ENCODE measurements at places on chromosomes 13 and 19.
A peak's percentile ranks its signal among the peaks of the same experiment; 100 is the strongest.

DNA sequence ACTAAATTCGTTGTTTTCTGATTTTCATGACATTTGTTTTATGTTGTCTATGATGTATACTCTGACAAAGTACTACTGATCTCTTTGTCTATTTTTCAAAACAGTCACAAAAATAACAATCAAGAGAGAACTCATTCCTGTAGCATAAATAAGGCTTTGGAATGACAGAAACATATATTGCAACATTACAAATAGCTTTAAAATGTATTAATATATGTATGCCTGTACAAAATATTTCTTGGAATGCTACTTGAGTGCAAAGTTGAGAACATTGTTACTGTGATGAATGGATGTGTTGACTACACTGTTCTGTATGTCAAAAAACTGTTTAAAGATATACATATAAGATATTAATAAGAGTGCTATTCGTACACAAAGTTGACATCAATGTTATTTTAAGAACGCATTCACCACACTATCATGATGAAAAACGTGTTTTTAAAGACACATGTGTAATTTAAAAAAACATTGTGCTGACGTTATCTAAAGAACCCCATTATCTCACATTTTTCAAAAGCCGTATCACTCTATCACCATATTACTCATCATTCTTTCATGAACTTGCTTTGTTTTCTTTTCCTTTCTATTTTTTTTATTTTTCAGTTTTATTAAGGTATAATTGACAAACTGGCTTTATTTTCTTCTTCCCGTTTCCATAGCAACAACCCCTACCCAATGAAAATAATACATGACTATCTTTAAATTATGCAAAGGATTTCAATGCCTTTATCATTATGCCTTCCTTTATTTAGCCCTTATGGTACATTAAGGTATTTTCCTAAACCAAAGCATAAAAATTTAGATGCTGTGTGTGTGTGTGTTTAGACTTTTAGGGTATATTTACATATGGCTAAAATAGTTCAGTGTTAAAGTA lies 918.8 kb downstream of the SLITRK1 start:
- DNase-seq = no peak

GRCh38 chr13:48296528-48296927 lies 7.0 kb upstream of the RB1 start:
- DNase-seq = no peak

DNA sequence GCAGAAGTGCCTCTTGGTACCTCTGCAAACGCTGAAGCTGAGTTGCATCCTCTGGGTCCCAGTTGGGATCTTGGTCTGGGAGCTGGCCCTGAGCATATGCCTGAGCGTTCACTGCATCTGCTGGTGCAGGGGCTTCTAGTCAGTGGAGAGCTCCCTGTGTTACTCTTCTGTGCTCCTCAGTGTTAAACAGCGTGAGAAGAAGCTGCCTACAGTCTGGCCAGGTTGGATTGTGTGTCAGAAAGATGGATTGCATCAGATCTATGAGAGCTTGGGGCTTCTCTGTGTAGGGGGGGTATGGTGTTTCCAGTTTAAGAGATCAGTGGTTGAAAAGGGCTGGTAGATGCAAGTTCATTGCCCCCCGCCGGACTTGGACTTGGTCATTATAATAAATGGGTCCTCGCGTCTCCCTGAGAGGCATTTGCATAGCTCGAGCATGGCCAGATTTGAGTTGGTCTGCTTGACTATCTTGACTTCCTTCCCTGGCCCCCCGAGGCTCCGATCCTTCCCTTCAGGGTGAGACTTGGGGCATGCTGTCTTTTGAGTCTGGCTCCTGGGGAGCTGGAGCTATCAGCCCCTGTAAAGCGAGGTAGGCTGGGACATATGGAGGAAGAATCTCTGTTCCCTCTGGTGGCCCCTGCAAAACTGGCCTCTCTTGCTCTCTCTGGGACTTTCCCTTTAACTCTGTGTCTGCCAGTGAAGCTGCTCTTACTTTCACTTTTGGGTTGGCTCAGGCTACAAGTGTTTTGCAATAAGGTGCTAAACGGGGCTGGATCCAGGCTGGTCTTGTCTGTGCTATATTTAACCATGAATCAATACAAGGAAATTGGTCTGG lies 52.9 kb downstream of the OR10H4 start:
- no peak for DNase-seq

GRCh38 chr13:73000027-73000674 lies 58.7 kb upstream of the KLF5 start:
- no peak for DNase-seq

- DNase-seq = no peak
Measured at GRCh38 chr13:91563799-91564198, 165.4 kb downstream of the GPC5 start.

DNA sequence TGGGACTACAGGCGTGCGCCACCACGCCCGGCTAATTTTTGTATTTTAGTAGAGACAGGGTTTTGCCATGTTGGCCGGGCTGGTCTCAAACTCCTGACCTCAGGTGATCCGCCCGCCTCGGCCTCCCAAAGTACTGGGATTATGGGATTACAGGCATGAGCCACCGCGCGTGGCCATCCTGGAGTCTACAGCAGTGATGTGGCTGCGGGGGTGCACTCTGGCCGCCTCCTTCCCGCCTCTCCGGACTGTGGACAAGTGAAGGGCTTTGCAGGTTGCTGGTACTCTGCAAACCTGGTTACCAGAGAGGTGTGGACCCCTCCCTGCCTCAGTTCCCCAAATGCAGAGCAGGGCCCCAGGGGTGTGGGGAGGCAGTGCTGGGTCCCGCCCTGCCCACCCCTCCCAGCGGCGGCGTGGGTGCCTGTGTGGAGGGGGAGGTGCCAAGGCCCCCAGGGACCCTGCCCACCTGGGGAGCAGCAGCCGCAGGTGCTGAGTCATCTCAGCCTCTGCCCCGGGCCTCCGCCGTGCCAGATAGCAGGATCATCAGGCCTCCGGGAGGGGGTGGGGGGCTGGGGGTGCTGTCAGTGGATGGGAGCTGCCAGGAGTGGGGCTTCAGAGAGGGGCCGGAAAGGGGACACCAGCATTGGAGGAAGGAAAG lies 23.1 kb downstream of the ARID3A start:
- no peak for DNase-seq

DNA sequence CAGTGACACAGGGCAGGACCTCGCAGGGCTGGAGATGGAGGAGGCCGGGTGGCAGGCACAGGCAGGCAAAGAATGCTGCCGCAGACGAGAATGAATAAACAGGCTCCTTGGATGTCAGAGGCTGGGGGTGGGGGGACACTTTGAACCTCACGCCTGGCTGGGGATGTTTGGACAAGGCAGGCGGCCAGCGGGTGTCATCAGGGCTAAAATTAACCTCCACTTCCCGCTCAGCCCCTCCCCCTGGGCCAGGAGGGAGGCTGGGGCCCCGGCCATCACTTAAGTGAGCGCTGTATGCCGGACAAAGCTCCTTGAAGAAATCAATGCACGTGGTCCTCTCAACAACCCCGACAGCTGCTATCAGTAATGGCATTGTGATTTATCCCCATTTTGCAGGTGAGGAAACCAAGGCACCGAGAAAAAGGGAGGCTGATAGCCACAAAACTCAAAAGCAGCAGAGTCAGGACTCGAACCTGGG lies 10.3 kb upstream of the FUT5 start:
- DNase-seq = peak; percentile 48

DNA sequence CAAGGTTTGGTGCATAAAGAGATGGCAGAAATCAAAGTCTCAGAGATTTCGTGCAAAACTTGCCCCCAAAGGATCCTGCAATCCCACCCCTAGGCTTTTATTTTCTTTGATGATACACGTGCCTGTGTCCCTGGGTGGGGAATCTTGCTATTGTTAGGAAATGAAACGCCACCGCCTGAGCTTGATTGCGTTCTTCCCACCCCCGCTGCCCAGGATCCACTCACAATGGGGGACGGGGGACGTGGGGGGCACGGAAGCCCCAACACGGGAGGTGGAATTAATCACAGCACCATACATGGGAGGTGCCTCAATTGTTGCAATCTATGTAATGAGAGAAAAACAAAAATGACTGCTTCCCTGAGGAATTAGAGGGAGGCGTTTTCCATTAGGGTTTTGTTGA lies 39.6 kb downstream of the ZNRF4 start:
- no peak for DNase-seq

DNA sequence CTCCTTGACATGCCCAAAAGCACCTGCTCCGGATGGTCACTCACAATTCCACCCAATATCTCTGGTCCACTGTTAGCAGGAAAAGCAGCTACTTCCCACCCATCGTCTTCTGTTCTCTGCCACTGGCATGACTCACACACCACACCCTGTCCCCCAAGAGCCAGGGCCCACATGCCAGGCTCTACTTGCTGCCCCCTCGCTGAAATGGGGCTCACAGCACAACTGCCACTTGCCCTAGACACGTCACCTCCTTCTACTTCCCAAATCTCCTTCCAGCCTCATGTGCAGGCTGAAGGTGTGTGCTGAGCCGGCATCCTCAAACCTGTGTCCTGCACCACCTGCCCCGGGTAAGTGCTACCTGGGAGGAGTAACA lies 65.0 kb downstream of the TBC1D4 start:
- DNase-seq = no peak

DNA sequence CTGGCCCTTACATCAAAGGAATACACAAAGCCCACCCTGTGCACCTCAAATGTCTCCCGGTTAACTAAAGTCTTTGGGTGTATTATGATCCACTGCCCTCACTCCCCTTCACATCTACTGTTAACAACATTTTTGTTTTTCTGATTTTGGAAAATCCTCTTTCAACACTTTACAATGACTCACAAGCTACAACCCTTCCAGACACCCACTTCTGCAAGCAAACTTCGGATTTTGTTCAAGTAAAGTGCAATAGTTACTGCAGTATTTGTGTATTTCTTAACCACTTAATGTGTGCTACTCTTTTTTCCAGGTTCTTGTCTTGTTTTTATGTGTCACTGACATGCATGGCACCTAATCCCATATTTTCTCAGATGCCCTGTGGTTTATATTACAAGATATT lies 101.1 kb downstream of the EDNRB start:
- DNase-seq = no peak

- peak; percentile 66 for DNase-seq
Measured at GRCh38 chr13:51286135-51287002, 53.1 kb upstream of the SERPINE3 start.

DNA sequence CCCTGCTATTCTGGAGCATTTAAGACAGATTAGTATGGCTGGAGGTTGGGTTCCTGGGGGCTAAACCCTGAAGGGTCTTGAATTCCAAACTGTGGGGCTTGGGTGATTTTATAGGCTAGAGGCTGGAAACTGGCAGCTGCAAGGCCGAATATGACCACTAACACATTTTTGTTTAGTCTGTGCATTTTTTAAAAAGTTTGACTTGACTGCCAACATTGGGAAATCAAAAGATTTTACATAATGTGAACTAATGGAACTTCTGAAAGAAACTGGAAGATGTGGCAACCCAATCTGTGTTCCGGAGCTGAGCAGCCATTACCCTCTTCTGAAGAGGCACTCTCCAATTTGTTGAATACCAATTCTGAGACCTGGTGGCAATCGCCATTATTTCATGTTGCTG lies 5.1 kb downstream of the ZNF784 start:
- no peak for DNase-seq

DNA sequence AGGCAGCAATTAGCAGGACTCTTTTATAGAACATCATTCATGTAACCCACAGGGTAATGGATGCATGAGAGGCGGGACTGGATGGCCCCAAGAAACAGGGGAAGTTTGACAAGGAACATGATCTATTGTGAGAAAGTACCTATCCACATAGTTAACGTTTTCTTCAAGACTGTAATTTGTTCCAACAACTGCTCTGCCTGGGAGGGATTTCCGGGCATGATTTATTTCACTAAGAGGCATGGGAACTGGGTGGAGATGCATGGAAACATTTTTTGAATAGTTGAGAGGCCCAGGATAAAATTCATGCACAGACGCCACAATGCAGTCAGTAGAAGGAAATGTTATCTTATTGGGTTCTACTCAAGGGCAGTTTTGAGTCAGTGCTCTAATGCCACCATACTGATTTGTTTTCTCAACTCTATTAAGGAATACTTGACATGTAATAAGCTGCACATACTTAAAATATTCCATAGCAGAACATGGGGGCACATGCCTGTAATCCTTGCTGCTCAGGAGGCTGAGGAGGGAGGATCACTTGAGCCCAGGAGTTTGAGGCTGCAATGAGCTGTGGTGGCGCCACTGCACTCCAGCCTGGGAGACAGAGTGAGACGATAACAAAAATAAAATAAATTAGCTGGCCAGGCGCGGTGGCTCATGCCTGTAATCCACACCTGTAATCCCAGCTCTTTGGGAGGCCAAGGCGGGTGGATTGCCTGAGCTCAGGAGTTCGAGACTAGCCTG lies 9.9 kb upstream of the ATG4D start:
- no peak for DNase-seq

DNA sequence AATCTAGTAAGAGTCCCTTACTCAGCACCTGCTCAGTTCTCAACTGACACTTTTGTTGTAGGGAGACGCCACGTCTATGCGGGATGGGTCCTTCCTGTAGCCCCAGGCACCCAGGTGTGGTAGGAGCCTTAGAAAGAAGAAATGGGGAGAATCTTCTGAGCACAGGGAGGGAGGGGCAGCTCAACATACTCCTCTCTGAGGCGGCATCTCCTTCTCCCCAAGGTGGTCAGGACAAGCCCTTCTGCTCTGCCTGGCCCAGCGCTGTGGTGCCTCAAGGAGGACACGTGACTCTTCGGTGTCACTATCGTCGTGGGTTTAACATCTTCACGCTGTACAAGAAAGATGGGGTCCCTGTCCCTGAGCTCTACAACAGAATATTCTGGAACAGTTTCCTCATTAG lies 1.2 kb downstream of the KIR2DL4 start:
- no peak for DNase-seq

- no peak for DNase-seq
Measured at GRCh38 chr19:41700381-41701195, 7.8 kb upstream of the CEACAM5 start.

DNA sequence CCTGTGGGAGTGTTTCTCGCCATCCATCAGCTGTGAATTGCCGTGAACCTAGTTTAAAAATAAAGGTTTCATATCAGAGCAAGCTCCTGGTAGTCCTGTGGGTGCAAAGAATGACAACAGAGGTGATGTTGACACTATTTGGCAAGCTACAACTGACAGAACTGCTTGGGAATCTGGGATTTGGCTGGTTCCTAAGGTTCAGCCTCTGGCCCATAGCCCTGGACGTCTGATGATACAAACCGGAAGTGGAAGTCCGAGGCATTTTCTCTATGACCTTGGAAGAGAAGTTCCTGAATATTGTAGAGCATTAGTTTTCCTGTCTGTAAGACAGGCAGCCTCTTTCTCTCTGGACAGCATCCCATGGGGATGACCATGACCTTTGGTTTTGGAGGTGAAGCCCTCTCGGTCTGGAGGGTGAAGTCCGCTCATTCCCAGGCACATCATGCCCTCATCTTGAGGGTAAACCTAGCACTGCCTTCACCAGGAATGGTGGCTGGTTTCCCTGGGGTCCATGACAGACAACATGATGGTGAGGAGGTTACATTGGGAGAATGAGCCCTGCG lies 29.1 kb downstream of the GATAD2A start:
- no peak for DNase-seq

DNA sequence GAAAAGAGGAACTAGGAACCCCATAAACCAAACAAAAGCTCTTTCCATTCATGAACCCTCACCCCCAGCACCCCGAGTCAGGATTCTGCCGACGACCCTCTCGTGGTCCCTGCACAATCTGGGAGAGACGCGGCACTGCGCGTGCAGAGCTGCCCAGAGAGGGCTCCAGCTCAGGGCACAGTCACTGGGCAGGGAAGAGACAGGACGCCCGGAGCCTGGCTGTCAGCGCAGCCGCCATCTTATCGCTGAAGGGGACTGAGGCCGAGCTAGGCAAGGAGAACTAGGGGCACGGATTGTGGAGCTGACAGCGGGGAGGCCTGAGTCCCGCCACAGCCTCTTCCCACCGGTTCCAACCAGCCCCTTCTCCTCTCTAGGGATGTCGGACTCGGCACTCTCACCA lies 349 bp downstream of the ZNF98 start:
- no peak for DNase-seq
